ENCODE measurements at places on chromosomes 6 and 20.
A peak's percentile ranks its signal among the peaks of the same experiment; 100 is the strongest.

GRCh38 chr20:57108742-57109570 is 157.5 kb downstream of the BMP7 start:
- DNase-seq, result no peak

GRCh38 chr6:15901141-15902115 is 227.5 kb upstream of the MYLIP start:
- no peak for DNase-seq

DNA sequence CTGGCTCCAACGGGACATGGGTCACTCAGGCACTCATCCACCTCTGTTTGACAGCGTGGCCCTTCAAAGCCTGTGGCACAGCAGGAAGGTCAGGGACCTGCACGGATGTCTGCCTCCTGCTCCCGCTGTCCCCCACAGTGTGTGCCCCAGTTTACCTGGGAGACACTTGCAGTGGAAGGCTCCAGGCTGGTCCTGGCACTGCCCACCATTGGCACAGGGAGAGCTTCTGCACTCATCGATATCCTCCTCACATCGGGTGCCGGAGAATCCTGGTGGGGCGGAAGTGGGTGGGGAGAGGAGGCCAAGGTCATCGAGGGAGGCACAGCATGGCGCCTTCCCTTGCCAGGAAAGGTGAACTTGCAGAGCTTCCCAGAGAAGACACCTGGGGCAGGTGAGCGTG is 6.9 kb downstream of the NOTCH4 start:
- DNase-seq, result no peak

DNA sequence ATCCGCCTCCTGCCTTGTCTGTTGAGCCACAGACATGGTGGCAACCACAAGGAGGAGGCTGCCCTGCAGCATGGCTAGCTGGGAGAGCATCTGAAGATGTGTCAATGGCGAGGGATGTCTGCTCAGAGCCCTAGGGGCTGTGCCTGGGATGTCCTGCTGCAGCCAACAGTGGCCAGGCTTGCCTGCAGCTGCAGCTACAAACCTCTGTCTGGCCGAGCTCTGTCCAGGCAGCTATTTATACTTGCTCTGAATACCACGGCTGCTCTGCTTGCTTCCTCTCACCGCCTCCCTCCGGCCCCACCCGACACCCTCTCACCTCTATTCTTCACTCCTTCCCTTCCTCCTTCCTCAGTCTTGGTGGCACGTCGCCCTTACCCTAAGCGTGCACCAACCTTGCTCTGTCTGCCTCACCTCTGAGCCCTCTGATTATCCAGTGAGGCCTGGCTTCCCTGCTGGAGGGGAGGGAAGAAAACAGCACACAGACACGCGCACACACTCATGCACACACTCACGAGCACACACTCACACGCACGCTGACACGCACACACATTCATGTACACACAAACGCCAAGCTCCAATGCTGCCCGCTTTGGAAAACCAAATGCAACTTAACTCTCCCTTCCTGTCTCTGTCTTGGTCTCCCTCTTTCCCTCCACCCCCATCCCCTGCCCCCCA is at the start of gene ANGPT4:
TSS of gene ANGPT4 (minus strand) at position 210 of the 675 bp plus-strand sequence. CDS start at position 90, 120 bp downstream.
- no peak for DNase-seq

GRCh38 chr6:129679758-129680157 is 30.2 kb downstream of the ARHGAP18 start:
- DNase-seq, result no peak

GRCh38 chr20:44495257-44495656 is 19.6 kb downstream of the TTPAL start:
- DNase-seq, result peak; percentile 95

DNA sequence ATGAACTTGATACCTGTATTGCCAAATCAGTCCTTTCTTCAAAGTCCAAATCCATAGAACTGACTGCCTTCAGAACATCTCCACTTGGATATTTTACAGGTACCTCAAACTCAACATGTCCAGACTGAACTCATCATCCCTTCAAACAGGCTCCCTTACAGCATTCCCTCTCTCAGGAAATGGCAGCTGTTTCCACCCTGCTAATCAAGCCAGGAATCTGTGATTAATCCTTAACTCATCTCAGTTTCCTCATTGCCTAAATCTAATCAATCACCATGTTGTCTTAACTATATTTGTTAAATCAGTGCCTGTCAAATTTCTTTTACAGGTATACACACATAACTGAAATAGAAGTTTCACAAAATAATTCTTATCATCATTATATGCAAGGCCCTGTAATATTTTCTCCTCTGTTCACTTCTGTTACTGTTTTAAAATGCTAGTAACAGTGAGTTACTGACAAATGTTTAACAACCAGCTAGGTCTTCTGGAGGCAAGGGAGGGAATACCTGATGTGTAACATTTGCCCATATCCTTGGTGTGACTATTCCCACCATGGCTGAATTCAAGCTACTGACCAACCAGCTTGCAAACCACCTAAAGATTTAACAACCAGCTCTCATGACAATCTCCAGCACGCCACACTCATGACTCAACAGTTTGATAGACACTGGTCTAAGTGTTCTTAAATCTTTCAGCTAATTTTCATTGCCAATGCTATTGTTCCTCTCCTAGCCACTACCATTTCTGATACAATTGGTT is 124.9 kb downstream of the ADAT2 start:
- DNase-seq, result peak; percentile 29

GRCh38 chr20:51310216-51310615 is 232.3 kb downstream of the NFATC2 start:
- DNase-seq, result peak; percentile 54

DNA sequence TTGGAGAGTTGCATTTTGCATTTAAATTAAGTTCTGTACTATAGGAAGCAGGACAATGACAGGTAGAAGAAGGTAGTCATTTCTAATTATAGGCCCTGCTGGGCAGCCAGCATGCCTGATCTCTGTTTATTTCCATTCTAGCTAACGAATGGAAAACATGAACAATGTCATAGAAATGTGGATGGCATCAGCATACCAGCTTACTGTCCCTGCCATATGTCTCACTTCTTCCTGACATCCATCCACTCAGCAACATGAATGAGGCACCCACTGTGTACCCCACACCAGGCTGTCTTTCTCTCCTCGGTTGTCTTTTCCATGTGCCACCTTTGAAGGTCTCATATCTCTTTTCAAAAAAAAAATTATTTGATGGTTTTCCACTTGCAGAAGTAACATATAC is 11.1 kb downstream of the ADTRP start:
- no peak for DNase-seq

DNA sequence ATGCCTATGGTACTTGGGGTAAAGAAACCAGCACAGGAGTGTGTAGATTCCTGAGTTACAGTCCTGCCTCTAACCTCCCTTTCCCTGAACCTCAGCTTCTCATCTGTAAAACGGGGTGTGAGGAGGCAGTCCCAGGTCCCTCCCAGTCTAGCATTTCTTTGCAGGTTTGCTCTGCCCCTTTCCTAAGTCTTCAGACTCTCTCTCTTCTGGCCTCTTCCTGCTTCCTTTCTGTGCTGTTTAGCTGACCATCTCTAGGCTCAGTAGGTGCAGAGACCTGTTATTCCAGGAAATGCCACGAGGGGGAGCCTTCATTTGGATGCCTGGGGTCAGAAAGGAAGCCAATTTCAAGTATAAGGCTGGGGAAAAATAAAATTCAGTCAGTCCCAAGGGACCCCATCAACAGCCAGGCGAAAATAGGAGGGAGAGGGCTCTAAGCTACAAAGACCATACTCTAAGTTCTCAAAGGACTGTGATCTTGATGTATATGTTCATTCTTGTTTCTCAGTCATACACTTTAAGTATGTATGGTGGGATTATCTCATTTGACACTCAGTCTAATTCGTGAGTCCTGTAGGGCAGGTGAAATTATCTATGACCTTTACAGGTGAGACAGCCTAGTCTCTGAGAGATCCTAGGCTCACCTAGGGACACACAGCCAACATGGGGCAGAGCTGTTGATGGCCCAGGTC is 89.1 kb downstream of the NCR2 start:
- DNase-seq, result peak; percentile 71

DNA sequence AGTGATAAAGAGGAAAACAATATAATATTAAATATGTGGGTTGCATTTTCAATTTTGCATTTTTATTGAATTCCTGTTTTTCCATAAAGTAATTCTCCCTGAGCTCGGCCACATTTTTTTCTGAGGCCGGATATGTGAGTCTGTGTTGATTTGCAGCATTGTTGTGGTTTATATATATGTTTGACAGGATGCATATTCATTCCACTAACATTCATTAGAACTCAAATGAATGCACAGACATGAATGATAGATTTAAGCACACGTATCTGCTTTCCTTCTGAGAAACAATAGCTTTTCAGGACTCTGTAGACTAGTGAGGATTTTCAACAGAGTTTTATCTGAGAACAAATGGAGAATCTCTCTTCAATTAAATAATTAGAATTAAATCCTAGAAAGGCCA is 10.6 kb upstream of the EXOC2 start:
- no peak for DNase-seq

GRCh38 chr20:43583982-43584432 is 6.7 kb upstream of the IFT52 start:
- DNase-seq, result peak; percentile 99

DNA sequence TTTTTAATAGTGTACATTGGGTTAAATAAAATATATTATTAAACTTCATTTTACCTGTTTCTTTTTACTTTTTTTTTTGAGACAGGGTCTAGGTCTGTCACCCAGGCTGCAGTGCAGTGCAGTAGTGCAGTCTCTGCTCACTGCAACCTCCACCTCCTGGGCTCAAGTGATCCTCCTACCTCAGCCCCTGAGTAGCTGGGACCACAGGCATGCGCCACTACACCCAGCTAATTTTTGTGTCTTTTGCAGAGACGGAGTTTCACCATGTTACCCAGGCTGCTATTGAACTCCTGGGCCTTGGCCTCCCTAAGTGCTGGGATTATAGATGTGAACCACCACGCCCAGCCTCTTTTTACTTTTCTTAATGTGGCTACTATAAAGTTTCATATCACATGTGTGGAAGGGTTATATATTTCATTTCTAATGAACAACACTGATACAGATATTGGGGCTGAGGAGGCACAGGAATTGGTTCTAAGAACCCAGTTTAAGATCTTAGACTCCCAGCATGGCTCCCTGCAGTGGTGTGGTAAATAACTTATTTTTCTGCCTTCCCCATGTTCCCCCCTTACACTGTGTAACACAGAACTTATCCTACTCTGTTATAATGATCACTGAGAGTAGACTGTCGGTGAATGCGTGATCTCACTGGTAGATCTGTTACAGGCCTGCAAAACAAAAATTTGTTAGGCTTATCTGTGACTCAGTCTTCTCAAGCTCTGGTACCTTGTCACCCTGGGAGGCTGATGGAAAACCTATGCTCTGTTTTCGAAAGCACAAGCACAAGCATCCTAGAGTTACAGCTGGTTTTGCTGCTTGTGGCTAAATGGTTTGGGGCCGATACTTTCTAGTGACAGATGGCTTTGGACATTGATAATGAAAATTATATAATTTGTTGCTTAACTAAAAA is 5.8 kb upstream of the ATXN1 start:
- DNase-seq, result peak; percentile 75

GRCh38 chr20:33394718-33395117 is 6.6 kb downstream of the CDK5RAP1 start:
- DNase-seq, result no peak

GRCh38 chr6:31979238-31979898 is 2.5 kb upstream of the C4A start:
- no peak for DNase-seq
